ENCODE measurements at places on chromosomes 6 and 20.

GRCh38 chr20:63090682-63091571, 84.2 kb upstream of the BHLHE23 start:
- H3K4me3 ChIP-seq: no peak overlapping the region
- H3K27me3 ChIP-seq: no peaks in the 10 kb centered on the region
- H3K27ac ChIP-seq: no peak overlapping the region
- H3K36me3 ChIP-seq: no peaks in the 10 kb centered on the region
- no peaks in the 10 kb centered on the region for H3K4me1 ChIP-seq

GRCh38 chr6:36577301-36577700, 16.9 kb upstream of the SRSF3 start:
- no peak for DNase-seq
- H3K4me3 ChIP-seq: no peak overlapping the region
- H3K27ac ChIP-seq: no peak overlapping the region
- H3K4me1 ChIP-seq: no peaks in the 10 kb centered on the region

- peaks cover 28% of the 10 kb centered on the region for H3K27me3 ChIP-seq
- peaks cover 3% of the 10 kb centered on the region for H3K4me1 ChIP-seq
- no peak overlapping the region for H3K27ac ChIP-seq
- no peaks in the 10 kb centered on the region for H3K36me3 ChIP-seq
- H3K4me3 ChIP-seq: no peak overlapping the region
These were observed 3.3 kb downstream of the SYCP2L start for GRCh38 chr6:10890151-10890550.

DNA sequence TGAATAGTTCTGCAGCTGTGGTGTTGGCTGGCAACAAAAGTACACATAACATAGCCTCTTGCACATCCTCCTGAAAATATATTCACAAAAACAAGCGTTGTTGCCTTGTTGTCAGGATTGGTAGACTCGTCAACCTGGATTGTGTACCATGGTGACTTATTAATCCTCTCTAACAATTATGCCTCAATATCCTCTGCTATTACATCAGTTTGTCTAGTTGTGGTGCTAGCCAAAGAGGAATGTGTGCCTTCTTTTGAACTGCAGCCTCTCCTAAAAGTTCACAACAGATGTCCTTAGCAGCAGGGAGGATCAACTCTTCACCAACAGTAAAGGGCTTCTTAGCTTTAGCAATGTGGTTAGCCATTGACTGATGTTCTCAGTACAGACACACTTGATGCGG, 3.6 kb upstream of the SF3B5 start:
- no peak for DNase-seq
- H3K4me1 ChIP-seq: peaks cover 12% of the 10 kb centered on the region
- no peak overlapping the region for H3K27ac ChIP-seq
- no peak overlapping the region for H3K4me3 ChIP-seq

DNA sequence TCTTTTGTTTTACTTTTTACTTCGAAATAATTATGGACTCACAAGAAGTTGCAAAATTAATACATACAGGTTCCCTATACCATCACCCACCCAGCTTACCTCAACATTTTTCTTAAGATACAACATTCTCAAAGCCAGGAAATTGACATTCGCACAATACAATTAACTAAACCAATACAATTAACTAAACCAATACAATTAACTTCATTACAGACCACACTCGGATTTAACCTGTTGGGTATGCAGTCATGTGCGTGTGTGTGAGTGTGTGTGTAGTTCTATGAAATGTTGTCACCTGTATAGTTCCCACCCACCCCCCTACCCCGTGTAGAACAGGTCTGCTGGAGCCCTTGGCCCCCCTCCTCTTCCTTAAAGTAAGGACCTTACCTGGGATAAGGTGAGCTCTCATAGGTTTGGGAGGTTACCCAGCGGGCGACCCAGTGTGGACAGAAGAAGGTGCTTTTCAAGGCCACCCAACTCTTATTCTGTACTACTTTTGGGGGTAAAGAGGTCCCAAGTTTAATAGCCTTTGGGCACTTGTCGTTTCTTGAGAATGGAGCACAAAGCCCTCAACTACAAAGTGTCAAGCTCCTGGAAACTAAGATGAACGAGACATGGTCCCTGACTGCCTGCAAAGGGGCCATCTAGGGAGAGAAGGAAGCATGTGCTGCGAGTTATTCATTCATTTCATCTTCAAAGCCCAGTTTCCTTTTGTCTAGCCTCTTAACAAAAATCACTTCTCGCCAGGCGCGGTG, 544 bp upstream of the STK38 start:
- no peak for DNase-seq
- H3K27ac ChIP-seq: peak overlapping the region; percentile 6
- no peak overlapping the region for H3K4me3 ChIP-seq
- peaks cover 22% of the 10 kb centered on the region for H3K4me1 ChIP-seq
- no peaks in the 10 kb centered on the region for H3K36me3 ChIP-seq

GRCh38 chr20:50195524-50196120, 5.0 kb downstream of the CEBPB start:
- H3K27ac ChIP-seq: no peak overlapping the region
- H3K27me3 ChIP-seq: no peaks in the 10 kb centered on the region
- H3K4me1 ChIP-seq: peaks cover 12% of the 10 kb centered on the region
- no peaks in the 10 kb centered on the region for H3K36me3 ChIP-seq
- DNase-seq: no peak

- peaks cover 20% of the 10 kb centered on the region for H3K27me3 ChIP-seq
- DNase-seq: no peak
- no peak overlapping the region for H3K4me3 ChIP-seq
- H3K4me1 ChIP-seq: no peaks in the 10 kb centered on the region
These were observed 73.2 kb downstream of the VEGFA start for GRCh38 chr6:43843097-43843645.

DNA sequence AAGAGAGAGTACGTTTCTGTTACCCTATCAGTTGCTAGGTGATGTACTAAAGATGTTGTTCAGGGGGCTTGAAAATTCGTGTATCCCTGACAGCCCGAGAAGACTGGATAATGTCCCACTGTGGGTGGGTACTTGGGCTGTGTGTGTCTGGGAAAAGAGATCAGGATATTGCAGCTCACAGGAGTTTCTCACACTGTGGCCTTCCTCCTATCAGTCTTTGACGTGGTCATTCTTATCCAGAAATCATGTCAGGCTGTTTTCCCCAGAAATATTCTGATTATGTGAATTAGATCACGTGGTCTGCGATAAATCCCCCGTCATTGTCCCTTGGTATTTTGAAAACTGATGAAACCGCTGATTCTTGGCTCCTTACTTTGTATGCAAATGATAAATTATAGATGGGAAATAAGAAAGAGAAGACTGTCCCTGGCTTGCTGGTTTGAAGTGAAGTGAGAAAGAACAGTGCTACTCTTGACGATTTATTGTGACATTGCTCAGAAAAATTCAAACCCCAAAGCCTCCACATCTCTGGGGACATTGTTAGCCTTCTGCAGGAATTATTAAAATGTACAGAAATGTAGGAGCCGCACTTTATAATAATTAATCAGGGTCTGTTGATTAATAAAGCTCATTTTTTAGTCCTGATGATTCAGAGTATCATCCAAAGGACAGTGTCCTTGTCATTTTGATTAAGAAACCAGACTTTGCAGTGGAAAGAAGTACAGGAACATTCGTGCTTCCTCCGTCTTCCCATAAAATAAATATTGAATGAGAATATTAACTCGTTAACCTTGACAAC, 167.5 kb upstream of the TSHZ2 start:
- no peak overlapping the region for H3K27ac ChIP-seq
- H3K27me3 ChIP-seq: no peaks in the 10 kb centered on the region
- no peak for DNase-seq
- no peak overlapping the region for H3K4me3 ChIP-seq
- no peaks in the 10 kb centered on the region for H3K36me3 ChIP-seq

DNA sequence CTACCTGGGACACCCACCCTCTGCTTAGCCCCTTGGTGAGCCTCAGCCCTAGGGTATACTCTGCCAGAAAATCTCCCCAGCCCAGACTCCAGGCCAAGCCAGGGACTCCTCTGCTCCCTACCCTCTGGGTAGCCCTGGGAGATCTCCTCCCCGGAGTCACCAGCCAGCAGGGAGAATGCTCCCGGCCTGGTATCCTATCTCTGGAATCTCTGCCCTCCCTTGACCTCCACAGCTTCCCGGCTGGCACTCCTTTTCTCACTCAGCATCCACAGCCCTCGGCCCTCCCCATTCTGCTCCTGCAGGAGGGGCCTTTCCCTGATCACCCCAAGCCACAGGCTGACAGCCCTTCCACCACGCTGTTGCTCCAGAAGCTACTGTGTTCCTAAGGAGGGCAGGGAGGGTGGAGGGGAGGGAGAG, 22.6 kb downstream of the NOL4L start:
- H3K4me1 ChIP-seq: no peaks in the 10 kb centered on the region
- no peak overlapping the region for H3K4me3 ChIP-seq
- H3K36me3 ChIP-seq: no peaks in the 10 kb centered on the region
- no peak overlapping the region for H3K27ac ChIP-seq

DNA sequence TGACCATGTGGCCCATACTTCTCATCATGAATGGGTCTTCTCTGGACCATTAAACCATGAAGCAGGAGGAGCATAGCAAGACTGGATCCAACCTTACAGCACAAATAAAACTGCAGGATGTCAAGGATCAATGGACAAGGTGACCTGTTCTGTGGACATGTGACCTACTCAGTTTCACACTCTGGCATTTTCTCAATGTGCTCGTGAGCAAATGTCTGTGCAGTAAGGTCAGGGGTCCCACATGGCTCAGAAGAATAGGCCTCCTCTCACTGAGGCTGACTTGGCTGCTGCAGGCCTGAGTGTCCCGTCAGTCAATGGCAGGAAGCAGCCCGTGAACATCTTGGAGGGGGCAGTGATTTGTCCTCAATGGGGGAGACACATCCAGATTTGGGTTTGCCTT, 60.2 kb upstream of the IL20RA start:
- DNase-seq: no peak
- H3K27ac ChIP-seq: no peak overlapping the region
- H3K4me3 ChIP-seq: no peak overlapping the region
- H3K27me3 ChIP-seq: no peaks in the 10 kb centered on the region
